Mesothelial cell of epicardium (in vitro differentiated cells): ENCODE measurements at places on chromosomes 7 and 10.

DNA sequence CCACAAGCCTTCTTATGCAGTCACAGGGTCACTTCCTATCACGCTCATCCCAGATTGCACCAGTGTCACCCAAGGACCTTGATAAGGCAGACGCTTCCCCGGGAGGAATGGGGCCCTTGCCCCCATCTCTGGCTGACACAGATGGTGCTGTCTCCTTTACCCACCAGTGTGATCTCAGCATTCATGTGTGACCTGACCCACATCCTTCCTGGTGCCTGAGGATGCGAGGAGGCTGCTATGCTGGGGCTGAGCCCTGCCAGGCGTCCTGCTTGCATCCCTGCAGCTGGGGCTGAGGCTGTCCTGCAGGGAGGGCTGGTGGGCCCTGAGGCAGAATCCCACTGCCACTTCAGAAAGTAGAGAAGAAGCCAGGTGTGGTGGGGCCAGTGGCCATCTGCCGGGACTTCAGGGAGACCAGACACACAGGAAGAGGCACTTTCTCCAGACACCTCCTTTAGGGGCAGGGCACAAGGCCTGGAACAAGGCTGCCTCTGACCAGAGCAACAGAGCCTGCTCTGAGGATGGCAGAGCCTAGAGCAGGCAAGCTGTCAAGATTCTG lies 35.3 kb downstream of the RASGEF1A start:
- peak; percentile 20 for DNase-seq

DNA sequence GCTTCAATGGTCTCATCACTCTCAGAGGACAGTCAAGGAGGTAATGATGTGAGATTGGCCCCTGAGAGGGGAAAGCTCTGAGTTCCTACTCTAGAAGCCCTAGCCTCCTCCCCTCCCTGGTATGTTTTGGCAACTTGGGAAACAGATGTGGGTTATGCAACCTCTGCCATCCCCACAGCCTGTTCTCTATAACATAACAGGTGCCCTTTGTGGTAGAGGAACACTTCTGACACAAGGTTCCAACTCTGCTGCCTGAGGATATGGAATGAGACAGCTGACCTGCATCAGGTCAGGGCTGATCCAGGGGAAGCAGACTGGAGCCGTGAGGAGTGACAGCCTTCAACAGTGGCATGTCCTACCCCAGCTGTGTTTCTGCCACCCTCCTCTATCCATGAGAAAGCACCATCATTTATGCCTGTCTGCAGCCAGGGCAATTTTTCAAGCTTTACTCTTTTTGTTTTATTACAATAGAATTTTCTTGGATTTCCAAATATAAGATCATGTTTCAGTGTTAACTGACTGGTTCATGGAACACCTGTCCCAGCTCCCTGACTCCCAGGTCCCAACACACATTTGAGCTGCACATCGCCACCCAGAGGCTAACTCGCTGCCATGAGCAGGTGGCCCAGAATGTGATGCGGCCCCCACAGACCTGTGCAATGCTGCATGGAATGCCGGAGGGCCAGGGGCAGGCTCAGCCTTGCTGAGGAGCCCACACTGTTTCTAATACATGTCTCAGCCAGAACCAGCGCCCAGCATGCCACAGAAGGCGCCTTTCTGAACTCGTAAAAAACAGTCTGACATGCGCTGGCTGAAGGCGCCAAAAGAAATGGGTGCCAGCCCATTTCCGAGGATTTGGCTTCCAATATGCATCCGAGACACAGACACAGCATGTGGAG lies 124.8 kb upstream of the CHST15 start:
- DNase-seq: no peak

DNA sequence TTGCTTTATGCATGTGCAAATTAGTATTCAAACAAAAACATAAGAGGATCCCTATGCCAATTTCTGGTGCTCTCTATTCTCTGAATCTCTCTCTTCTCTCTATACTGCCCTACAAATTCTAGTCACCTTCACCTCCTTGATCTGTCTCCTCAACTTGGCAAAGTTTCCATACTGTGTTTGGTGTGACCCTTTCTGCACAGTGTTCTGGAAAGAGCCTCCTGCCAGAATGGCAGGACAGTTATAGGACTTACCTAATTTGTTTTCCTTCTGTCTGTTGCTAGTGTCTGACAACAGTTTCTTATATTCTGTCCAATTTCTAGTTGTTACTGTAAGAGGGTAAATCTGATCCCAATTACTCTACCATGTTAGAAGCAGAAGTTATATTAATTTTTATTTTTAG lies 34.3 kb downstream of the MAPK8 start:
- no peak for DNase-seq

GRCh38 chr10:131032329-131033165 lies 279.0 kb downstream of the TCERG1L start:
- no peak for DNase-seq

DNA sequence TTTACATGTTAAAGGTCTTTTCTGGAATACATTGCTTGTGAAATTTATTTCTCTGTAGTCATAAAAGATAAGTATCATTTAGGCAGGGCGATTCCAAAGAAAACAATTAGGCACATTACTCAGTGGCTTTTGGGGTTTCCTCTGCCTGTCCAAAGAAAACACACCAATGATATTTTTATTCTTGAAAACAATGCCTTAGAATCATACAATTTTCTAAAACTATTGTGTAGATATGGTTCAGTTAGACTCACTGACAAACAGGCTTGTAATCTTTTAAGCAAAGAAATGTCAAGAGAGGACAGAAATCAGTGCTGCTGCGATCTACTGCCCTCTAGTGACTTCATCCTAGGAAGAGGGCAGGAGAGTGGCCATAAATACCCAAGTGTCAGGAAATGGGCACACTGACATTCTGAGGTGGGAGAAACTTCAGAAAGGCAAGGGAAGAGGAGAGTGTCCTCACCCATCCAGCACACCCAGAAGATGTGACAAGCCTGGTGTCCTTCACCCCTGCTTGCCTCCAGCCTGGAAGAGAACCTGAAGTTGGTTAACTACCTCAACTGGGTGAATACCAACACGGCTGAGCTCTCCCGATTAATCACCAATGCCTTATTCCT lies 120.5 kb downstream of the GALNT11 start:
- DNase-seq: no peak

GRCh38 chr7:130986261-130986690 lies 252.3 kb upstream of the KLF14 start:
- no peak for DNase-seq

DNA sequence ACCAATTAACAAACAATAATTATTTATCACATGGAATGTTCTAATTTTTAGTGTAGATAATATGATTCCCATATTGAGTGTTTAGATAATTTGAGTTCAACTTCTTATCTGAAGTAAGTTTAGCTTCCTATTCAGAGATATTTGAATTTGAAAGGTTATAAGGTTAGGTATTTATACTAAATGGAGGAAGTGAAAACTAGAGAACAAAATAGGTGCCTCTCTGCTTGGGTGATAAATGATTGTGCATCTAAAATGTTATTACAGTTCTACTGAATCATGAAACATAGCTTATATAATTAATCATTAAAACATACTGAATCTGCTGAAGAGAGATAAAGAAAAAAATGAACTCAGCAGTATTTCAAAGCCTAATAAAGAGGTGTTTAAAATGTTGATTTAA lies 1174.3 kb downstream of the XPNPEP1 start:
- no peak for DNase-seq

DNA sequence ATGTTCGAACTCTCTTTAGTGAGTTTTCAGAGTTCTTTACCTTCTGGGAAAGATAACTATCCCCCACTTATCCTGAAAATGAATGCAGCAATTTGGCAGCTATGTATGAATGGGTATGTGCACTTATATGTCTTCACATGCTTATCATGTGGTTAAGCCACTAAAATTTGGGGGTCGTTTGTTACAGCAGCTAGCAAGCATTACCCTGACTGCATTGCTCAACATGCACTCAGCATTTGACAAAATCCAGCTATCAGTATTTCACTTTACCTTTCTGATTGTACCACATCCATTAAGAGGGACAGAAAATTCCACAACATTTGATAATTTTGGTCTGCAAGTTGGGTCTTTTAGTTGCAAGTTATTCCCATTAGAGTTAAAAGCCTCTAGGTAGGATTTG lies 9.7 kb downstream of the CUZD1 start:
- no peak for DNase-seq

DNA sequence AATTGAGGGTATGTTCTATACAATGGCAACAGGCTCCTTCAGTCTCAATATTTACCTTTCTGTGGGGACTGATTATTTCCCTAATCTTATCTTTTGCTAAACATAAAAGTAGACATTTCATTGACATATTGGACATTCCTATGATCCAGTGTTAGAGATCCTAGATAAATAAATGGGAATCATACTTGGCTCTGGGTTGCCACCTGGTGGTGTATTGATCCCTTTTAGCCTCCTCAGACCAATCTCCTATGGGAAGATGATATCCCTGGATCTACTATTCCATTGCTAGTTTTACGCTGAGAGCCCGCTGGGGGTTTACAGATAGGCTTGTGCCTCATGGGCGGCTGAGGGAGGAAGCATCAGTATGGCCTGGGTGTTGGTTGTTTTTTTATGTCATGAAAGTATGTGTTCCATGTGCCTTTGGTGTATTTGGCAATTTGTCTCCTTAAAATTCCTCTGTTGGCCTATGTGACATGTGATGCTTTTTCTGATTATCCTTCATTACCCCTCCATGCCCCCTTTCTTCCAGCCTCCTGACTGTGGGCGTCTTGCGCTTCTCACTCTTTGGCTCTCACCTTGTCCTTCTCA lies 18.8 kb downstream of the CELF2 start:
- no peak for DNase-seq

DNA sequence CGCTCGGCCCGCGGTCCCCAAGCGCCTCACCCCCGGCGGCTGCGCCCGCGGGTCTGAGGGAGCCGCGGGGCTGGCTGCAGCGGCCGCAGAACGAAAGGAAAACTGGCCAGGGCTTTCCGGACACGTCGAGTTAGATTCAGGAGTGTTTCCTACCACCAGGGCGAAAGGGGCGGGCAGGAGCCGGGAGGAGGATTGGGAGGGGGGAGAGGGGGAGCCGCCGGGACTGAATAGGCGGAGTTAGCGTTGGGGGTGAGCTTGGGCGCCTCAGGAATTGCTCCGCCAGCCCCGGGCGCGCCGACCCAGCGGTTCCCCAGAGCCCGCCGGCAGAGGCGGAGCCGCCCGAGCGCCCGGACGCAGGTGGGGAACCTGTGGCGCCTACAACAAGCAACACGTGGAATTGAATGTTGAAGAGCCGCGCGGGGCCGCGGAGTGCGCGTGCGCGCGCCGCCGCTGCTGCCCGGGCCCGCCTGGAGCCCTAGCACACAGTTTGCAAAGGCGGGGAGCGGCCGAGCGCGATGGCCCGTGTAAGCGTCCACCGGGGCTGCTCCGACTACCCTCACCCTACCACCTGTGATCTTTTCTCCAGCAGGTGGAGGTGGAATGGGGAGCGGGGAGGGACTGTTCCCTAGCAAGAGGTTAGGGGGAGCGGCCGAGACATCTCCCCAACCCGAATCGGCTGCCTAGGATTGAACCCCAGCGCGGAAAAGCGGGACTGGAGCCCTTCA lies at the start of gene CADPS2:
Gene CADPS2, minus strand, starts transcription at position 104 of the 725 bp plus-strand sequence. CDS start 123 bp downstream, outside the sequence.
- peak; percentile 79 for DNase-seq

DNA sequence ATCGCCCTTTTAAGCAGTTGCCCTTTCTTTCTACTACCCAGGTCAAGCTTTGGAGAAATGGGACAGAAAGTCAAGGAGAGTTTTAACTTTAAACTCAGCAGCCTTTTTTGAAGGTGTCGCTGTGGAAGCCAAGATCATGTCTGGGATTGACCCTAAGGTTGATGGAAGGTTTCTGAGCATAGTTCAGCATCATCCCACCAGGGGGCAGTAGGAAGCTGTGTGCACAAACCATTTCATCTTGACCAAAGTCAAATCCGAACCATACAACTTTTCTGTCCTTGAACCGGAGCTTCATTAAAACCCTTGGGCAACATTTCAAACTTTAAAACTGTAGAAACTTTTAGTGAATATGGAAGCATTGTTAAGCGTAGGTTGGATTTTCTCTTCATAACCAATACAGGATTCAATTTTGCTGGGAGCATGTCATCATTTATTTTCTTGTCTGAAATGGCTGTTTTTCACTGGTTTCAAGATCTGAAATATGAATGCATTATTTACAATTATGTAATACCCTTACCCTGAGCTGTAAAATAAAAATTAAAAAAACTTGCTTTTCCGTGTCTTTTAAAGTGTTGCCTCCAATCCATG lies 214.4 kb upstream of the KIAA1217 start:
- no peak for DNase-seq

DNA sequence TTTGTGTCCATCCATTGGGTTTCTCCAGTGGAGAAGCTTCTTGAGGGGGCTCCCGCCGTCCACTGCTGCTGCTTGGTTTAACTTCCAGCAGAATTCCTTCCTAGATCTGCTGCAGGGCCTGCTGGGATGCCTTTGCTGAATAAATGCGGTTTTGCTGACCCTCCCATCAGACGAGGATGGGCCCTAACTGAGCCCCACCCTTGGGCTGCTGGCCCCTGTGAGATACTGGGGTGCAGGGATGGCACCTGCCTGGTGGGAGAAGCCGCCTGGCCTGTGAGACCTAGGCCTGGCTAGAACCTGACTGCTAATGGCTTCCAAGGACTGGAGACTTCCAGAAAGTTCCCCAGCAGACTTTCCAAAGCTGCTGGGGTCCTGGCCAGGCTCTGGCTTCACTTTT lies 43.8 kb downstream of the ZNF467 start:
- no peak for DNase-seq

- DNase-seq: no peak
Observed at GRCh38 chr7:5564894-5565293, 141.3 kb upstream of the TNRC18 start.

GRCh38 chr10:129637846-129638245 lies 170.8 kb downstream of the MGMT start:
- no peak for DNase-seq

- DNase-seq: no peak
Observed at GRCh38 chr7:90749774-90750173, 153.7 kb downstream of the CDK14 start.

- no peak for DNase-seq
Observed at GRCh38 chr7:136063326-136063666, 86.1 kb upstream of the MTPN start.

- DNase-seq: no peak
Observed at GRCh38 chr10:98316661-98317060, 48.7 kb upstream of the LOXL4 start.

GRCh38 chr10:19847321-19847720 lies 31.1 kb downstream of the PLXDC2 start:
- DNase-seq: no peak

DNA sequence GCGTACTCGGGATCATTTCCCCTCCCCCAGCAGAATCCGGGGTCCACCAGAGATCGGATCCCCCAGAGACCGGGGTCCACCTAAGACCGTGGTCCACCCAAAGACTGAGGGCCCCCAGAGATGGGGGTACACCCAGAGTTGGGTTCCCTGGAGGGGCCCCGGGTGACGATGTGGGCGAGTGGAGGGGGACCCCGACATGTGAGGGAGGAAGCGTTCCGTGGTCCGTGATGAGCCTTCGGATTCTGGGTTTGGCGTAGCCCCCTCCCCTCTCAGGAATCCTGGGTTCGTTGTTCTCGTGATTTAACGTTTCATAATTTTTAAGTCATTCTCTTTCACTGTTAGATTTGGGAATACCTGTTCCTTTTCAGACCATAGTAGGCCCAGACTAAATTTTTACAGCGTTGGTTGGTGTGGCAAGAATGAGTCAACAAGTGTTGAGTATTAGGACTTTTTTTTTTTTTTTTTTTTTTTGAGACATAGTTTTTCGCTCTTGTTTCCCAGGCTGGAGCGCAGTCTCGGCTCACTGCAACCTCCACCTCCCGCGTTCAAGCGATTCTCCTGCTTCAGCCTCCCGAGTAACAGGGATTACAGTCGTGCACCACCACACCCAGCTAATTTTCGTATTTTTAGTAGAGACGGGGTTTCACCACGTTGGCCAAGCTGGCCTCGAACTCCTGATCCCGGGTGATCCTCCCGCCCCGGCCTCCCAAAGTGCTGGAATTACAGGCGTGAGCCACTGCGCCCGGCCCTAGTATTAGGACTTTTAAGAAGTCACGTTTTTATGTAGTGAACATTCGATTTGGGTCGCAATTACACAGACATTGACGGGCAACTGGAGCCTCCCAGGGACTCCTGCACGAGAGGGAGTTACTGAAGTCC lies 672 bp downstream of the GTPBP4 start:
- DNase-seq: no peak
